ENCODE measurements at places on chromosomes 1 and 21. TPM values are rescaled to one million over a fixed set of nuclear protein-coding genes. Genes with fewer than 3 reads are reported as not detected.

ANGEL2 gene
- 54.3 TPM for total RNA-seq

ZNF684 gene
- 11.5 TPM for total RNA-seq

GRCh38 chr1:206867239-206867638 lies 1.8 kb downstream of the IL20 start:
- no peaks in the 10 kb centered on the region for H3K36me3 ChIP-seq
- no peaks in the 10 kb centered on the region for H3K4me1 ChIP-seq
- no peak overlapping the region for H3K4me3 ChIP-seq
- DNase-seq: no peak
- no peaks in the 10 kb centered on the region for H3K27me3 ChIP-seq
- H3K27ac ChIP-seq: no peak overlapping the region

- H3K27ac ChIP-seq: no peak overlapping the region
- no peaks in the 10 kb centered on the region for H3K4me1 ChIP-seq
- H3K4me3 ChIP-seq: no peak overlapping the region
- no peak for DNase-seq
- no peaks in the 10 kb centered on the region for H3K27me3 ChIP-seq
These were observed 133.3 kb upstream of the C1orf105 start for GRCh38 chr1:172287208-172287607.

NR1I3 gene
- not detected for total RNA-seq

- H3K27me3 ChIP-seq: no peaks in the 10 kb centered on the region
- H3K27ac ChIP-seq: peak overlapping the region; percentile 83
- H3K4me3 ChIP-seq: peak overlapping the region; percentile 97
- no peak for DNase-seq
- H3K36me3 ChIP-seq: peaks cover 6% of the 10 kb centered on the region
These were observed 914 bp downstream of the ZNF326 start for GRCh38 chr1:89995598-89996449.

DNA sequence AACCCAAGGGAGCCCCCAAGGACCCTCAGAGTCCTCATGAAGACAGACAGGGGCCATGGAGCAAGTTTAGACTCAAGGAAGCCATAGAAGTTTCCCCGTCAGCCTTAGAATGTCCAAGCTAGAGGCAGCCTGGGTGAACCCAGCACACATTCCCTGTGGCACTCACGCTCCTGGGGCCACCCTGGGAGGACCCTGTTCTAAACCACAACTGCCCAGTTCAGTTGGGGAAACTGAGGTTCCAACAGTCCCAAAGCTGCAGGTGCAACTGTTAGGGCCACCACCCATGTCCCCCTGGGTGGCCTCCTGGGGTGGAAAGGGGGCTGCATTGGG lies 9.3 kb downstream of the WNT3A start:
- no peaks in the 10 kb centered on the region for H3K4me1 ChIP-seq
- no peaks in the 10 kb centered on the region for H3K36me3 ChIP-seq
- DNase-seq: no peak
- no peak overlapping the region for H3K27ac ChIP-seq
- peaks cover 42% of the 10 kb centered on the region for H3K27me3 ChIP-seq
- H3K4me3 ChIP-seq: no peak overlapping the region

DNA sequence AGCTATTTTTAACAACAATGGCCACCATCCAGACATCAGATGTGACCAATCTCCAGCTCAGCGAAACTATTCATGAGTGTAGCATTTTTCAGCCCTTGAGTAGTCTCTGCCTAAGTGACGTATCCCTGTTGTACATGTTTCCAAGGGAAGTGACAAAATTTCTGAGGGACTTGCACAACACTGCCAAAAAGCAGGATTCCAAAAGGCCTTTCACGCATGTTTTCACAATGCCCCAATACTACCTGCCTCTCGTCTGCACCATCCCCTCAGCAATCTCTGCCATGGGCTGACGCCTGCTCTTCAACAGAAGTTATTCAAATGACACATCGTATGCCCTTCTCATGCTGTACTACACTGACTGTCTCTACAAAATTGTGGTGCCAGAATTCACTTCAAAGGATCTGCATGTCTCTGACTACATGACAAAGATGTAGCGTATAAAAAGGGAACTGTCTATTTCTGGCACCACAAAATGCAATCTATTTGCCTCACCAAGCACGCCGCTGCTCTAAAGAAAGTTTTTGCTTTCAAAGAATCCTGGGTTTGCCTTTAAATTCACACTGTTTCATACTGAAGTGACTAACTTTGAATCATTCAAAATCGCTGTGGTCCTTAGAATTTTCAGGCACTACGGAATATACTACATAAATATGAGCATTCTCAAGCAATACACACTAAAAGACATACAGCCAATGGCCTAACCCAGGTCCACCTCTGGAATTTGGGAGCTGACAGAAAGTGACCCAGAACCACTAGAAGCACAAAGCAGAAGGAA lies 32.9 kb downstream of the JAK1 start:
- H3K27me3 ChIP-seq: no peaks in the 10 kb centered on the region
- H3K4me3 ChIP-seq: no peak overlapping the region
- peaks cover 11% of the 10 kb centered on the region for H3K4me1 ChIP-seq
- DNase-seq: no peak
- H3K27ac ChIP-seq: no peak overlapping the region

DNA sequence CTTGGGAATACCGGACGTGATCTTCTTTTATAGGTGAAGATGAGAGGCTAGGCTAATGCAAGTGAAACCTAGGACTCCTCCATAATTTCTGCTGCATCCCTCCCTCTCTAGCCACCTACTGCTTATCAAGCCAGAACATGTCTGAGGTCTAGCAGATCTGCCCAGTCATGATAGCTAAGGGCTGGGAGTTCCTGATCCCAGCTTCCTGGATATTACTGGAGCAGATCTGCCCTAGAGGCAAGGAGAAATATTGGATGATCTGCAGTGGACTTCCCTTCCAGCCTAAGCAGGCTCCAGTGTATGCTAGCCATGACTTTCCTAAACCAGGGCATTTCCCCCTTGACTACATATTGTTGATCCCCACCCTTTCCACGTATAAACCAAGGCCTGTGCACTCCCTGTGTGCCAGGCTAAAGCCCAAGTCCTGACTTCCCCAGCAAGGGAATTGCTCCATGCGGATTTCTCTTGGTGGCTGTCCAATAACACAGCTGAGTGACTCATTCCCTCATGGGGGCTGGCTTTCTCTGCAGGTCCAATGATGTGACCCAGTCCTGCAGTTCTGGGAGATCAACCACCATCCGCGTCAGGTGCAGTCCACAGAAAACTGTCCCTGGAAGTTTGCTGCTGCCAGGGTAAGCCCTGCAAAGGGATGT lies 15.5 kb upstream of the SARS1 start:
- H3K4me3 ChIP-seq: no peak overlapping the region
- H3K36me3 ChIP-seq: no peaks in the 10 kb centered on the region
- no peak for DNase-seq
- no peaks in the 10 kb centered on the region for H3K27me3 ChIP-seq
- no peak overlapping the region for H3K27ac ChIP-seq
- H3K4me1 ChIP-seq: no peaks in the 10 kb centered on the region

- no peak for DNase-seq
- H3K4me1 ChIP-seq: no peaks in the 10 kb centered on the region
- no peak overlapping the region for H3K27ac ChIP-seq
- no peak overlapping the region for H3K4me3 ChIP-seq
These were observed 1162.5 kb upstream of the PRMT6 start for GRCh38 chr1:105894006-105894405.

- peaks cover 37% of the 10 kb centered on the region for H3K4me1 ChIP-seq
- peak overlapping the region; percentile 97 for H3K4me3 ChIP-seq
- H3K36me3 ChIP-seq: no peaks in the 10 kb centered on the region
- H3K27me3 ChIP-seq: no peaks in the 10 kb centered on the region
These were observed 3.2 kb upstream of the SAMD13 start for GRCh38 chr1:84298328-84298683.

GRCh38 chr1:181095260-181095659 lies 6.8 kb downstream of the IER5 start:
- peaks cover 73% of the 10 kb centered on the region for H3K4me1 ChIP-seq
- H3K36me3 ChIP-seq: no peaks in the 10 kb centered on the region
- DNase-seq: no peak
- no peak overlapping the region for H3K4me3 ChIP-seq
- peaks cover 99% of the 10 kb centered on the region for H3K27me3 ChIP-seq

- no peaks in the 10 kb centered on the region for H3K4me1 ChIP-seq
- no peak overlapping the region for H3K27ac ChIP-seq
- no peak for DNase-seq
These were observed 34.1 kb downstream of the BMP8A start for GRCh38 chr1:39525366-39526165.

GRCh38 chr1:27638047-27638734 lies 3.2 kb upstream of the FGR start:
- peaks cover 33% of the 10 kb centered on the region for H3K27me3 ChIP-seq
- no peak for DNase-seq
- no peak overlapping the region for H3K4me3 ChIP-seq

CFAP126 gene
- not detected for total RNA-seq

All from GM23338 (cell line).